ENCODE measurements at places on chromosomes 3 and 15. TPM values are rescaled to one million over a fixed set of nuclear protein-coding genes. Genes with fewer than 3 reads are reported as not detected.

- DNase-seq, result peak; percentile 68
Measured at GRCh38 chr3:120678331-120678947, 3.6 kb downstream of the HGD start.

DNA sequence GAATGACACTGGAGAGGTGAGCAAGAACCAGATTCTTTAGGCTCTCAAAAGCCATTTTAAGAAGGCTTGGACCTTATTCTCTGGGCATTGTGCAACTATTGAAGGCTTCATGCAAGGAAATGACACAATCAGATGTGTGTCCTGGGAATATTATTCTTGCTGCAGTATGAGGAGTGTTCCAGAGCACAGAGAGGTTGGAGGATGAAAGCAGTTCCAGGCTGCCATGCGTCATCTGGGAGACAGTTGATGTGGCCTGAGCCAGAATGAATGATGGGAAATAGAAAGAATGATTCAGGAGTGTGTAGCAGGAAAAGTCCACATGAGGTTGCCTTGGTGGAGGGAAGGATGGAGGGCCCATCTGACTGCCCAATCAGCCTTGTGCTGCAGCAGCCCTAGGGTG, 123.1 kb downstream of the CHCHD6 start:
- DNase-seq, result peak; percentile 92

GRCh38 chr3:142858043-142858442, 30.8 kb downstream of the PCOLCE2 start:
- DNase-seq, result no peak

OXTR gene
- 0.42 TPM for total RNA-seq

THSD4 gene
- 3.2 TPM for total RNA-seq
